T-helper 17 cell (primary cell): ENCODE measurements at places on chromosomes 12 and 14. TPM values are rescaled to one million over a fixed set of nuclear protein-coding genes. Genes with fewer than 3 reads are reported as not detected.

Gene CLEC4D
- total RNA-seq: 0.22 TPM

Gene SEL1L
- total RNA-seq: 44.2 TPM

Gene TAS2R50
- 0.91 TPM for total RNA-seq

Gene TMEM179
- not detected for total RNA-seq

Gene PAWR
- 6.7 TPM for total RNA-seq

Gene APOF
- not detected for total RNA-seq

Gene SOAT2
- total RNA-seq: 0.83 TPM

Gene IFNG-AS1
- 0.42 TPM for total RNA-seq

Gene CPNE8
- 4.8 TPM for total RNA-seq

Gene CISTR
- total RNA-seq: not detected

Gene UNC119B
- total RNA-seq: 16.2 TPM

Gene FLRT2
- not detected for total RNA-seq
